ENCODE measurements at places on chromosomes 6 and 20. TPM values are rescaled to one million over a fixed set of nuclear protein-coding genes. Genes with fewer than 3 reads are reported as not detected.

Gene SIM1
- 0.13 TPM for total RNA-seq

Gene ADGRF5
- not detected for total RNA-seq

Gene SPINT3
- not detected for total RNA-seq

Gene POM121L2
- not detected for total RNA-seq

Gene TEAD3
- total RNA-seq, result 1.5 TPM

GRCh38 chr6:31083742-31084354, 28.5 kb downstream of the C6orf15 start:
- peak; percentile 14 for DNase-seq

- DNase-seq, result peak; percentile 29
Observed at GRCh38 chr6:130848945-130849344, 21.7 kb downstream of the SMLR1 start.

DNA sequence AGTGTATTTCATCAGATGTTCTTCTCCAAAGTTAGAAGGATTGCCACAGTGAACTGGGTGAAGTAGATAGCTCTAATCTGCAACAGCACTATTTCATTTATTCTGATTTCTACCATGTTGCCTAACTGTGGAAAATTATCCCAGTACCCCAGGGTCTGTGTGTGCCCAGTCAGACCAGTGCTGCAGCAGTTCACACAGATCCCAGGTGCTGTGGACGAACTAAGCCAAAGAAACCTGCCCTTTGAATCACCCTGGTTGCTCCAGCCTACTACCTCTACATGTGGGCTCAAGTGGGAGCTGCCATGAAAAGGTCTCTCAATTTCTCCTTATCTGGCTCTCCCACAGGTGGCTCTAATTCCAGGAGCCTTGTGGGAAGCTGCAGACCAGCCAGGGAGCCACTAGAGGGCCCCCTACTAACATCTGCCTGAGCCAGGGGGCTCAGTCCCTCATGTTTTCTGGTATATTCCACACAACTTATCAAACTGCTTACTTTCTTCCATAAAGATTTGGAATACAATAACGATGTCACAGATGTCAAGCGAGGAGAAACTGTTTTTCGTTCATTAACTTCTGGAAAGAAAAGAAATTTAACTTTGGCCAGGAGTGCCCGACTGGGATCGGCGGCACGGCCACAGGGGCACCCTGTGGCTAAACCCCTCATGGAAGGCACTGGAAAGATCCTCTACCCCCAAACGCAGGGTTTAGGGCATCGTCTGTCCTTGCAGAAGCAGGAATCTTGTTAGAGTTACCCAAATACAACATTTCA, 31.6 kb upstream of the LY86 start:
- DNase-seq, result peak; percentile 15

GRCh38 chr6:159761129-159761872, 544 bp upstream of the ACAT2 start:
- DNase-seq, result no peak

DNA sequence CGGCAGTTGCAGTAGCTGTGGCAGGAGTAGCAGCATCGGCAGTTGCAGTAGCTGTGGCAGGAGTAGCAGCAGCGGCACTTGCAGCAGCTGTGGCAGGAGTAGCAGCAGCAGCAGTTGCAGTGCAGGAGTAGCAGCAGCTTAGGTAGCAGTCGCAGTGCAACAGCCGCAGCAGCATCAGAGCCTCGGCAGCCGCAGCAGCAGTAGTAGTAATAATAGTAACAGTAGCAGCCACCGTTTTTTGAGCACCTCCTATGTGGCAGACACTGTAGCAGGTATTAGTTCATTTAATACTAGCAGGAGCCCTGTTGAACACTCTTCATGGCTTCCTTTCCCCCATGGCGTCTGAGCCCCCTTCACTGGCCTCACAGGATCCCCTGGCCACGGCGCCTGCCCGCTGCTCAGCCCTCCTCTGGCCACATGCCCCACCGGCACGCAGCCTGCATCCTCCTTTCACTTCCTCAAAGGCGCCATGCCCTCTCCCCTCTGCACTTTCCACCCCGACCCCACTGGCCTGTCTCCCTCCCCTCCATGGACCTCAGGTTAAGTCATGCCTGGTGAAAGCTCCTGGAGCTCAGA, 19.1 kb upstream of the IRF4 start:
- no peak for DNase-seq

GRCh38 chr6:106519460-106520394, 109.6 kb downstream of the RTN4IP1 start:
- peak; percentile 74 for DNase-seq

DNA sequence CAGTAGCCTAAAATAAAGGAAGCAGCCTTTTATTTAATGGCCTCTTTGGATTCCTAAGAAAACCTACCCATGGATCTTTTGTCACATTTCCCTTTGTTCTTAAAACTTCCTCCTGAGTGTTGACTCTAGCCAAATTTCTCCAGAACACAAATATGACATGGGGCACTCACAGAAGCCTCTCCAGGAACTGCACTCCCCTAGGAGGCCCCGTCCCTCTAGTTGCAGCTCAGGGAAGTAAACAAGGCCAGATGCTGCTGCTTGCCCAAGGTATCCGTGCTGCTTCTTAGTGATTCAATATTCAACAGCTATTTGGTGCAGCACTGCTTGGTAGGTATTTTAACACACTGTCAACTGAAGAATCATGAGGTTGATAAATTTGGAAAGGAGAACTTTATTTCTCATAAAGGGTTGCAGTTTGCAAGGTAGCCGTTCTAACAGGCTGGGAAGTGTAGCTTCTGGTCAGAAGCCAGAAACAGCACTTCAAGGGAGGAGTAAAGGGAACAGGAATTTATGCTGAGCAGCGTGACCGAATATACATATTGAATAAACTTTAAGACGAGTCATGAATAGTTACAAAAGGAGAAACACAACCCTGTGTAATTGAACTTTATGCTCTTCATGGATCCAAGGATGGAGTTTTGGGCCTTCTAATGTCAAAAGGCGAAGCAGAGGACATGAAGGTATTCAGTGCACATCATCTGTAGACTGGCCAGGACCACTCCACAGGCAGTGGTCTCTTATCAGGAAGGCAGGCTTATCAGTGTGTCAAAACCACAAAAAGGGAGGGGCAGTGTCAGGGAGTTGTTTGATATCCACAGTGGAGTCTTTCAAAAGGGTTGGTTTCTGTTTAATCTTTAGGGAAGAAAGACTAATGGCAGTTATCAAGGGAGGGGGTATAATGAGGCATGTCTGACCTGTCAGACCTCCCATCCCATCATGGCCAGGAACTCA, 63.3 kb downstream of the CD24 start:
- no peak for DNase-seq

- DNase-seq, result no peak
Observed at GRCh38 chr20:64090165-64090564, 6.0 kb upstream of the LKAAEAR1 start.

- no peak for DNase-seq
Observed at GRCh38 chr6:168149015-168149414, 70.0 kb upstream of the FRMD1 start.

GRCh38 chr6:72111611-72112010, 225.3 kb downstream of the RIMS1 start:
- no peak for DNase-seq

DNA sequence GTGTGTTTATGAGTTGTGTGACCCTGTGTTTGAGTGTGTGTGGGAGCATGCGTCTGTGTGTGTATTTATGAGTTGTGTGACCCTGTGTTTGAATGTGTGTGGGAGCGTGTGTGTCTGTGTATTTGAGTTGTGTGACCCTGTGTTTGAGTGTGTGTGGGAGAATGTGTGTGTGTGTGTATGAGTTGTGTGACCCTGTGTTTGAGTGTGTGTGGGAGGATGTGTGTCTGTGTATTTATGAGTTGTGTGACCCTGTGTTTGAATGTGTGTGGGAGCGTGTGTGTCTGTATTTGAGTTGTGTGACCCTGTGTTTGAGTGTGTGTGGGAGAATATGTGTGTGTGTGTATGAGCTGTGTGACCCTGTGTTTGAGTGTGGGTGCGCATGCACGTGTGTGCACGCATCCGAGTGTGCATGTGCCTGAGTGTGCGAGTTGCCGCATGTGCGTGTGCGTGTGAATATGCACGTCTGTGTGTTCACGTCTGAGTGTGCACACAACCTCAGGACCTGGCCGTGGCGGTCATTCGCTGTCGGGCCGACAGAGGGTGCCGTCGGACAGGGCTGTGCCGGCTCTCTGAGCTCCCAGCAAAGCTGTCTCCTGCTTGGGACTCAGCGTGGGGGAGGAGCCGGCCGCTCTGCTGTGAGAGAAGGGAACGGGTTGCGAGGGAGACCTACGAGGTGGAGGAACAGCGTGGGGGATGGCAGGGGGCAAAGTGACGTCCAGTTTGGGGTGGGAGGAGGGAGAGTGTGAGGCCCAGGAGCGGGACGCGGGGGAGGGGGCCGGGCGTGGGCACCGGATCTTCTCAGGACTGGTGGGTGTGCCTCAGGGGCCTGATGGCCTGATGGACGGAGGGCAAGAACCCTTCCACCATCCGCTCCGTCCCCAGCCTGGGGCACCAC, 19.7 kb downstream of the SLC17A9 start:
- DNase-seq, result peak; percentile 78

DNA sequence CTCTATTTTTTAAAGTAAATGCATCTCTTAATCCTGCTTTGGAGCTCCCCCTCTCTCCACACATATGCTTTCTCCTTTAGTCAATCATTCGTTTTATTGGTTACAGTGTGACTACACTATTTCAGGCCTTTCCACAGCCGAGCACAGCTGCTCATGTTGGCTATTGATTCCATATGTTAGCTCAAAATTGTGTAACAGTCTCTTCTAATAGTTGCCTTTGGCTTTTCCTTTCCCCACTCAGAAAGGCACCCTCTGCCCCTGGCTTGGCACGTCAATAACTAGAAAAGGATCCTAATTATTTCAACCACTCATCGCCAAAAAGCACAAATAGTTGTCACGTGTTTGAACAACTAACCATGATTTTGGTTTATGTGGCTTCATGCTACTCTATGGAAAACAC, 410.3 kb upstream of the SLC35B3 start:
- DNase-seq, result no peak

DNA sequence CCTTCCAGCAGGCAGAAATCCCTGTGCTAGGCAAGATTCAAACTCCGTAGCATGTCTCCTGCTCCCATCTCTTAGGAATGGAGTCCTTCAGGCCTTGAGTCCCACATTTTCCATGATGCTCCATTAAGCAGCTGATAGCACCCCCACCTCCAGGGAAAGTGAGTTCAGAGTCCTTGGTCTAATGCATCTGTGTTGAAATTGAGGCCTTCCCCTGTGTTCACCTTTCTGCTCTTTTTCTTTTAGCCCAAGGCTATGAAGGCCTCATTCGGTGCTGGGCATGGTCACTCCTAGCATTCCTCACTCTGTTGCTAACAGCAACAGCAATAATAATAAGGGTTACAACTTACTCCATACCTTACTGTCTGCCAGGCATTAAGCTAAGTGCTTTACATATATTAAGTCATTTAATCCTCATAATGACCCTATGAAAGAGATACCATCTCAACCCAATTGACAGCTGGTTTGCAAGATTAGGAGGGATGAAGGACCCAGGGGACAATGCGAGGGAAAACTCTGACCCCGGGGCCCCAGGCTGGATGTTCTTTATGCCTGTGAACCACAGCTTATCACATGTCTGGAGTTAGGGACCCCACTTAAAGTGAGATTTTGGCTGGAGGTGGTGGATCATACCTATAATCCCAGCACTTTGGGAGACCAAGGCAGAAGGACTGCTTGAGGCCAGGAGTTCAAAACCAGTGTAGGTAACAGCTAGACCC, 17.5 kb upstream of the PANK2 start:
- DNase-seq, result no peak

GRCh38 chr20:42530191-42530590, 659.5 kb downstream of the PTPRT start:
- DNase-seq, result no peak

GRCh38 chr6:26553635-26554446, 15.7 kb downstream of the HMGN4 start:
- DNase-seq, result peak; percentile 72

GRCh38 chr6:88302769-88303225, 136.7 kb upstream of the CNR1 start:
- DNase-seq, result no peak

- DNase-seq, result no peak
Observed at GRCh38 chr6:44216677-44217331, at the start of gene MYMX. MYMX (plus strand) TSS chr6:44216926; CDS start chr6:44217472, 546 bp downstream.

- no peak for DNase-seq
Observed at GRCh38 chr6:157859775-157860504, 36.9 kb downstream of the SNX9 start.

DNA sequence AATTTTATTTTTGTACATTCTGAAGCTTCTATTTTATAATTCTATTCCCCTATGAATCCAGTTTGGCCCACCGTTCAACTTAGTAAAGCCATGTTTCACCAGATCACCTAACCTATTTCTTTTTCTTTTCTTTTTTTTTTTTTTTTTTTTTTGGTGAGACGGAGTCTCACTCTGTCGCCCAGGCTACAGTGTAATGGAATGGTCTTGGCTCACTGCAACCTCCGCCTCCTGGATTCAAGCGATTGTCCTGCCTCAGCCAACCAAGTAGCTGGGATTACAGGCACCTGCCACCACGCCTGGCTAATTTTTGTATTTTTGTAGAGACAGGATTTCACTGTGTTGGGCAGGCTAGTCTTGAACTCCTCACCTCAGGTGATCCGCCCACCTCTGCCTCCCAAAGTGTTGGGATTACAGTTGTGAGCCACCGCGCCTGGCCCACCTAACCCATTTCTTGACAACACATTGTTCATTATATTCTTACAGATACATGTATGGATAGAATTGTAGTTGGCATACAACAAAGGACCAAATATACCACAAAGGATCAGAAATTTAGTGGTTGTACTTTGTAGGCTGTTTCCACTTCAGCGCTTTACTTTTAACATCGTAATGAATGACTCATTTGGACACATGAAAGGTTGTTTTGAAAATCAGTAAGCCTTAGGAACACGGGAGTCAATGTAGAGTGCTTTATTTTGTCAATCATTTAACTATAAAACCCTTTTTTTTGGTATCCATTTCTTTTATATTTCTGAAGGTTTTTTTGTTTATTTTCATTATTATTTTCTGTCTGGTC, 63.2 kb downstream of the GJA1 start:
- no peak for DNase-seq

DNA sequence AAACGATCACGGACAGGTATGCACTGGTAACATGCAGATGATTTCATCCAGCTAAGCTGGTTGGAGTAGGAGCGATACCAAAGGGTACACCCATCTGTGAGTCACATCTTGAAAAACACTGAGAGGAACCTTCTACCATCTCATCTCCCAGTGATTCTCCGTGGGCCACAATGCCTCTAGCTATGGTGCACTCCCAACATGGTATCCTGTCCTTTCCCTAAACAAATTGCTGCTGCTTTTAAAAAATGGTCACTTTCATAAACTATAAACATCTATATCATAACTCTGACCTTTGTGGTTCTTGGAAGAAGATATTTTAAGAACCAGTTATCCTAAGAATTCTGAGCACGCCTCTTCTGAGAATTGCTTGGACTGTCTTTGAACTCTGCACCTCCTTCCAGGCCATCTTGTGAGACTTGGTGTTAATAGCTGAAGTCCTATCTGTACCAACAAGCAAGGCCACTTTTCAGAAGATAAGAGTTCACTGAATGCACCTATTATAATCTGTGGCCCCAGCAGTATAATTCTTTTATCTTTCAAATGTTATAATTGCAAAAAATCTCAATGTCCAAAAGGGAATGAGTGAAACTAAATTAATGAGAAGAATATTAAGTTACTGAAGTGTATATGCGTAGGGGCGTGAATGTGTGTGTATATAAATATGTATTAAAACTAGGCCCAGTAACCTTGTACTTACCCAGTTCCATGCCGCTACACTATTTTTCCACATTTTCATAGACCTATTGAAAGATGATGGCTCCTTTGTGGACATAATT, 70.5 kb upstream of the TPD52L1 start:
- DNase-seq, result no peak

- DNase-seq, result no peak
Observed at GRCh38 chr6:37738216-37738615, 40.5 kb upstream of the MDGA1 start.

GRCh38 chr6:130372786-130373185, 7.0 kb downstream of the TMEM200A start:
- DNase-seq, result no peak

GRCh38 chr6:52362443-52363227, 684 bp downstream of the PAQR8 start:
- DNase-seq, result peak; percentile 34

All from activated T-helper 1 cell treated with anti-CD3 and anti-CD28 coated beads, Interleukin-12 subunit alpha, Interleukin-12 subunit beta, Interleukin-2, Interleukin-4 antibody, amounts not matched to agents 30 ng/mL and 10 ng/mL and 1 ng/mL, durations not matched to agents 14 hours and 24 hours and 36 hours (primary cell).